Lung (tissue), 17 donors: ENCODE measurements at places on chromosomes 3 and 15.

DNA sequence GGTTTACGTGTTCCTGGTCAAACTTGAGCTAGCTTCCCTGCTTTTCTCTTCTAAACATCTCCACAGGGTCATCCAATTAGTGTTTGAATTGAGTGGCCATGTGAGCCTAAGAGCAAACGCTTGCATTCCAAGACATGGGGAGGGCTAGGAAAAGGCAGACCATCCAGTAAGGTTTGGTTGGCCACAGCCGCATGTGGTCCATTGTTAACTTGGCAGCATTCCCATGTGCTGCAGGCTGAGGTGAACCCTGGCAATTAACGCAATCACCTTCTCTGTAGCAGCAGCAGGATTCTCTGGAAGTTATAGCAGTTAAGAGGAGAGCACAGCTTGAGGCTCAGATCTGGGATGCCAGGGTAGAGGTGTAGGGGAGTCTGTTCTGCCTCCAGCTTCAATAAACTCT, 502.2 kb upstream of the LMCD1 start:
- H3K27ac ChIP-seq = no peak overlapping the region
- no peaks in the 10 kb centered on the region for H3K27me3 ChIP-seq
- H3K4me3 ChIP-seq = no peak overlapping the region
- DNase-seq = no peak

DNA sequence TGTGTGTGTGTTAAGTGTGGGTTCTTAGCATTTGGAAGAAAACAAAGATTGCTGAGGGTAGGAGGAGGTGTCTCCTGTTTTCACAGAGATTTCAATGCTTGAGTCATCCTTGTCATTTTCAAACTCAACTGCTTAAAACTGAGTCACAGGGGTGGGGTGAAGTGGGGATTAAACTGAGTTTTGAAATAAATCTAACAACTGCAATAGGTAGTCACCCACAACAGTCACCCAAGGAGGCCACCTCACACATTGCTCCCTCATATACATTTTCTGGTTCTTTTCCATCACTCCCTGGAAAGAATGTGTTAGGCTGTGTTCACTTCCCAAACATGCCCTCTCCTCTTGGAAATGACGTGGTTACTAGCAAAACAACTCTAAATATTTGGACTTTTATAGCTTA, 187.7 kb upstream of the CMC1 start:
- no peak overlapping the region for H3K4me3 ChIP-seq
- no peaks in the 10 kb centered on the region for H3K27me3 ChIP-seq
- no peak for DNase-seq
- H3K27ac ChIP-seq = no peak overlapping the region
- H3K36me3 ChIP-seq = no peaks in the 10 kb centered on the region

- no peak overlapping the region for H3K27ac ChIP-seq
- no peaks in the 10 kb centered on the region for H3K27me3 ChIP-seq
- DNase-seq = peak; percentile 65
Measured at GRCh38 chr3:143124601-143125520, 5.3 kb downstream of the CHST2 start.

- no peaks in the 10 kb centered on the region for H3K36me3 ChIP-seq
- peaks cover 5% of the 10 kb centered on the region for H3K4me1 ChIP-seq
- DNase-seq = no peak
Measured at GRCh38 chr3:64063207-64063982, 40.1 kb upstream of the PSMD6 start.

DNA sequence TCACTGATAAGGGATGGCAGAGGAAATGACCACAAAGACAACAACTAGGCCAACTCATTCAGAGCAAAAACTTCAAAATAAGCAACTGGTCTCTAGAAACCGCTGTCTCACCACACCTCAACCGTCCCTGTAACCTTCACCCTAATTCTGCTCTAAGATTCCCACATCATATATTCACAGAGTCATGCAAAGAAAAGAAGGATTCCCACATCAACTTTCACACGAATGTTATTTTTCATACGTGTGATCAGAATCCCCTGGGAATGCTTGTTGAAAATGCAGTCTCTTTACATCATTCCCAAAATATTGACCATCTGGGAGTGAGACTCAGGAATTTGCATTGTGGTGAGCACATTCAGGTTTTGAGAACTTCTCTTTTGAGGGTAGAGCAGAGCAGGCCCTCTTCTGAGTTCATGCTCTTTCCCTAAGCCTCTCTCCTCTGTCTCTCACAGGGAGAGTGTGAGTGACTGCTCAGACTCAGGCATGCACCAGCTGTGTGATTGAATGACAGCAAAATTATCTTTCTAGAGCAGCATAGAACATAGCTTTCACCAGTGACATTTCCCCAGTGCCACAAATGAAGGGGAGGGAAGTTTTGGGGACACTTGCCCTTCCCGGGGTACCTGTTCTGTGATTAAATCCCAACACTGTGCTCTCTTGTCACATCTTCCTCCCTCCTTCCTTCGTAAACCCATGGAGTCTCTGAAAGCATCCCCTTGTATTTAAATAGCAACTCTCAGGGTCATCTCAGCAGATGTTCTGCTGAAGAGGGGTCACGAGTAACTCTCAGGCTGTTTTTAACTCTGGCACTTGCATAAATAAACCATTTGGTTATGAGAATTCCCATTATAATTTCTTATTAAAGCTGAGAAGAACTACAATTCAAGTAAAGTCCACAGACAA, 170.9 kb downstream of the PLCL2 start:
- H3K4me3 ChIP-seq = no peak overlapping the region
- H3K4me1 ChIP-seq = no peaks in the 10 kb centered on the region
- no peaks in the 10 kb centered on the region for H3K36me3 ChIP-seq
